ENCODE measurements at places on chromosomes 13 and 19.

DNA sequence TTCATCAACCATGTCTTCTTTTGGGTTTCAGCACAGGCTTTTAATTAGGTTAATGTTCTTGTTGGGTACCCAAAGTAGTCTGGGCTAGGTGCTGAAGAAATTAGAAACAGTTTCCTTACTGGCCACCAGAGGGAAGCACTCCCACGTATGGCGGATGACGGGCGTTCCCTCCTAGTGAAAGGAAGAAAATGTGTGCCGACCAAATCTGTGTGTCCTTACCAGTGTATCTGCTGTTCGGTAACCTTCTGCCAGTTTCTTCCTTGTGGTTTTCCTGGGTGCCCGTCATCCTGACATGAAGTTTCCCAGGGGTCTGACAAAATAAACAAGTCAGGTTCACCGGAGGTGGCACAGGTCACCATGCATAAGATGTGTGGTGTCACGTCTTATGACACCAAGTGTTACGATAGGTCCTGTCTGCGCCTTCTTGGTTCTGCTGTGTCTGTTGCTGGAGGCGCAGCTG, 6.0 kb upstream of the WDR88 start:
- no peak overlapping the region for H3K4me3 ChIP-seq
- H3K27ac ChIP-seq: no peak overlapping the region
- H3K27me3 ChIP-seq: no peaks in the 10 kb centered on the region
- peaks cover 96% of the 10 kb centered on the region for H3K36me3 ChIP-seq

GRCh38 chr19:11814700-11815035, 595 bp downstream of the ZNF440 start:
- H3K4me1 ChIP-seq: peaks cover 26% of the 10 kb centered on the region
- no peaks in the 10 kb centered on the region for H3K27me3 ChIP-seq
- H3K4me3 ChIP-seq: peak overlapping the region; percentile 96
- no peak for DNase-seq

- H3K4me1 ChIP-seq: peaks cover 72% of the 10 kb centered on the region
- H3K36me3 ChIP-seq: no peaks in the 10 kb centered on the region
- DNase-seq: peak; percentile 90
- H3K27me3 ChIP-seq: no peaks in the 10 kb centered on the region
- peak overlapping the region; percentile 92 for H3K27ac ChIP-seq
Measured at GRCh38 chr19:17555929-17556813, 722 bp downstream of the COLGALT1 start.

- peak; percentile 54 for DNase-seq
- no peak overlapping the region for H3K4me3 ChIP-seq
Measured at GRCh38 chr13:113141601-113141970, 16.9 kb upstream of the PROZ start.

GRCh38 chr13:45607931-45608330, 7.6 kb downstream of the ERICH6B start:
- H3K4me1 ChIP-seq: no peaks in the 10 kb centered on the region
- peaks cover 35% of the 10 kb centered on the region for H3K27me3 ChIP-seq
- no peak overlapping the region for H3K4me3 ChIP-seq
- no peak for DNase-seq
